Spinal cord (tissue), 10 donors: ENCODE measurements at places on chromosomes 3 and 15.

DNA sequence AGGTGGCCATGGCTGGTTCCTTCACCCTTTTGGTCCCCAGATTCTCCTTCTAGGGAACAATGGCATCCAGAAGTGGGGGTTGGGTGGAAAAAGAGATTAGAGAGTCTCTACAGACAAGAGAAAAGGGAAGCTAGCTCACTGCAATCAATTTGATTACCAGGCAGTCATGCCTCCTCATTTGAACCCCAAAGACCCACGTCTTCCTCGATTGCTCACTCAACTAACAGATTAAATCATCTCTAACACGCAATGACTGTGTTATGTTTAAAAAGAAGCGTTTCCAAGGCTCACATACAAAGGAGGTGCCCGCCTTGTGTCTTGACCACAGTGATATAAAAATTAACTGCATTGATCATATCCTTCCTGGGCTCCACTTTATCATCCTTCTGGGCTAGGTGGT lies 57.6 kb downstream of the BHLHE40 start:
- no peak for DNase-seq

DNA sequence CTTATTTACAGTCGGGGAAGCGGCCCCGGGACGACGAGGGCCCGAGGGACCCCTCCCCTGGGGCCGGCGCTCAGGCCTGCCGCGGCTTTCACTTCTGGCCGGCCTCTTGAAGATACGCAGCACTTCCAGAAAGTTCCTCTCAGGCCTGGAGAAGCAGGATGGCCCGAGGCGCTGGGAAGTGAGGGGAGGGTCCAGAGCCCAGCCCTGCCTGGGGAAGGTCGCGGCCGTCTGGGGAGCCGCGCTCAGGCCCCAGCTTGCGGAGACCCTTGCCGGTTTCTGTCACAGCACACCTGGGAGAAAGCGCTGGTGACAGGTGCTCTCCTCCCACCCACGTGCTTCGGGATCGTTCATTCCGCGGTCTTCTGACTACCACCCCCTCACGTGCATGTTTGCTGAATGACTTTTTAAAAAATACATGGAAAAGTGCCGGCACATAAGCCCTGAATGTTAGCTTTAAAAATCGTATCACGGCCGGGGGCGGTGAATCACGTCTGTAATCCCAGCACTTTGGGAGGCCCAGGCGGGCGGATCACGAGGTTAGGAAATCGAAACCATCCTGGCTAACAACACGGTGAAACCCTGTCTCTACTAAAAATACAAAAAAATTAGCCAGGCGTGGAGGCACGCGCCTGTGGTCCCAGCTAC lies 727 bp upstream of the TM2D3 start:
- DNase-seq: no peak

- no peak for DNase-seq
Observed at GRCh38 chr3:15443826-15444524, 16.6 kb downstream of the EAF1 start.

- peak; percentile 49 for DNase-seq
Observed at GRCh38 chr3:171860830-171861535, 17.8 kb downstream of the TMEM212 start.

DNA sequence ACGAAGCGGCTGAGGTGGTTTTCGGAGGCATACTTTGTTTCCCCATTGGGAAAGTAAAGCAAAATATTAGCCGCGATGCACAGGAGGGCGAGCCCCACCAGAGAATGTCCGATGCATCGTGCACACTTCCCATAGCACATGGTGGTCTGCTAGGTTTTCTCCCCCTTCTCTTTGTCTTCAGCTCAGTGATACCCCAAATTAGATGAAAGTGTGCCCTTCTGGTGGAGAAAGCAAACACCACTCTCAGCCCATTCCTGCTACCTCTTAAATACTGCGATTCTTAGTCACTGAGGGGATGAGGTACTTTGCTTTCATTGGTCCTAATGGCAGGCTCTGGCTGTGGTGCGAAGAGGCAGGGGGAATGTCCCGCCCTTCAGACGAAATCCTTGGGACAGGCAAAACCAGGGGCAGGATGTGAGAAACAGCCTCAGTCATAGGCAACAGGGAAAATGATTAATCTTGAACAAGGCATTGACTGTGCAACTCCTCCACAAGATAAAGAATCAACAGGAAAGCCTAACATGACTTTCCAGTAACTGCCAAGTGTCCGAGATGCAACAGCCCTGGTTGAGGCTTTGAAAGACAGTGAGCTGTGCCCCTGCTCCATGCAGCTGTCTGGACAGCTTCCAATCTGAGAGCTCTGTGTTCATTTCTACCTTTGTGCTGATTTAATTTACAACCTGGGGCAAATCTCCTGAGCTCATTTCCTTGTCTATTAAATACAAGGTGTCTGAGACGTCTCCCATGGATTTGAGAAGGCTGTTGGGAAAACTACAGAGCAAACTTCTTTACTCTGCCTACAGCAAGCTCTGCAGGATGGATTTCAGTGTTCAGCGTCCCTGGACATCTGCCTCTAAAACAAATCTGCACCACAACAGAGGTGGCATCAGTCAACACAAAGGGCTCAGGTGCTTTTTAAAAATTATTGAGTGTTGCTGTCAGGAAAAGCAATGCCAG lies at the start of gene TM4SF1:
TM4SF1 (minus strand) TSS at position 242 of the 957 bp plus-strand sequence; CDS start at position 140, 102 bp downstream.
- no peak for DNase-seq

DNA sequence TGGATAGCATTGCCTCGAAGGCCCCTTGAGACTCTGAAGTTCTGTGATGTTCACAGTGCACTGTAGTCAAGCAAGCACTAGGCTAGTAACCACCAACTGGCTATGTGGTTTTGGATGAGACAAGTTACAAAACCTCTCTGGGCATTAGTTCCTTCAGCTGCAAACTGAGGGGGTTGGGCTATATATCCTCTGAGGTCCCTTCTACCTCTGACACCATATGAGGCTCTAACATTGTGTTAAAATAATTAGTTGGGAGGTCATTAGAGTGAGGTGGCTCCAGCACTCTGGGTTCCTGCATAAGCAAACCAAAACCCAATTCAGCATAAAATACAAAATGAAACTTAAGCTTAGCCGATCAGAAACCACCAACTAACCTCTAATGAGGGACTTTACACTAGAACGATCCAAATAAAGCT lies 209.5 kb upstream of the LRRN1 start:
- DNase-seq: no peak

DNA sequence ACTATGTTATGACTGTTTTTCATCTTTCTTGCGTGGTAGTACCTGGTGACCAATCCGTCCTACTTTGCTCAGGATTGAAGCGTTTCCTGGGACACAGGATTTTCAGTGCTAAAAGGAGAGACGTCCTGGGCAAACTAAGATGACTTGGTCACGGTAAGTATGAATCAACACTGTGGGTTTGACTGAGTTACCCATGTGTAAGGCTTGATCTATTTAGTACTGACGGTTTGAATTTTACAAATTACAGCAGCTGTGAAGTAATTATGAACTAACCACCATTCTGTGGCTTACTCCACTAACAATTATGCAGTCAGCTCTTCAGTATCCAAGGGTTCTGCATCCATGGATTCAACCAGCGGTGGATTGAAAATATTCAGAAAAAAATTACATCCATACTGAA lies 172.9 kb upstream of the FEZF2 start:
- DNase-seq: no peak

DNA sequence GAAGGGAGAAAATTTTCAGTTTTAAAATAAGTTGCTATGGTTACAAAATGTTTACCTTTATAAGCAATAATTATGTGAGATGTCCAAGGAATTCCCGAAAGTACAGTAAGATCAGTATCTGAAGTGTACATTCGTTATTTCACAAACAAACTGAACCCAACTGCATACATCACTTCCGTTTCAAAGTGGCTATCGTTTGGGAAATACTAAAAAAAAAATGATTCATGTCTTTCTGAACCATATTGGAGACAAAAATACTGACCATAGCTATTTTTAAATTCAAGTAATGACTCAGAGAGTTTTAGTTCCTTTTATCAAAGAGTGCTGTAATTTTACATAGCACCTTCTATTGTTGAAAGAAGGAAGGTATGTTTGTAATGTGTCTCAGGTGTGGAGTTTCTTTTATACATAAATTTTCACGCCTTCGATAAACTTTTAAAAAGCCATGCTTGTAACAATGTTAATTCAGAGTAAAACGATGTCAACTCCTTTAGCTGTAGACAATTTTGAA lies 8.0 kb upstream of the ANKRD28 start:
- DNase-seq: no peak

GRCh38 chr3:178244733-178245709 lies 291.2 kb upstream of the KCNMB2 start:
- DNase-seq: peak; percentile 29

GRCh38 chr3:70057426-70057825 lies 57.9 kb downstream of the SAMMSON start:
- DNase-seq: no peak

GRCh38 chr15:82810061-82810889 lies 847 bp downstream of the WHAMM start:
- no peak for DNase-seq

DNA sequence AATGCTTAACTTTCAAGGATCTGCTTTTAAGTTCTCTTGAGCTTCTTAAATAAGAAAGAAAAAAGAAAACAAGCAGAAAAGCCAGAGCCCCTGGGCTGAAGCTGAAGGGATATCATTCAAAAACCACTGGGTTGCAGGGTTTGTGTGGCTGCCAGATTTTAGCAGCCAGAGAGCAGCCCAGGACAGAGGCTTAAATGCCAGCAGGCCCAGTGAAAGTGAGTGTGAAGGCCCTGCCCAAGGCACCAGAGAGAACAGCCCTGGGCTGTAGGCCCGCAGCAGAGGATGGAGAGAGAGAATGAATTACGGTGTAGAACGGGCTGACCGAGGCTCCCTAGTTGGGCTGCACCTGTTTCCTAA lies 106.3 kb upstream of the BOC start:
- DNase-seq: peak; percentile 76

DNA sequence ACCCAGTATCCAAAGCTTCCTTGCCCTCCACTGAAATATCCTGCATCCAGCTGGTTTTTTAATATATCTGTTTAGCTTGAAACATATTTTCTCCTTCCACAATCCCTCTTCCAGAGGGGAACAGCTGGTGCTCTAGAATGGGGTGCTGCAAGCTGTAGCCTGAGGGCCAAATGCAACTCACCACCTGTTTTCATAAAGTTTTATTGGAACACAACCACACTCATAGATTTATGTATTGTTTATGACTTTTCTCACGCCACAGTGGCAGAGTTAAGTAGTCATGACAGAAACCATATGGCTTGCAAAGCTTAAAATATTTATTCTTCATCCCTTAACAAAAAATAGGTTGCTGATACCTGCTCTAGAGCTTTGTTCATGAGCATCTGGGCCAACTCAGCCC lies 298.7 kb downstream of the CLSTN2 start:
- no peak for DNase-seq

DNA sequence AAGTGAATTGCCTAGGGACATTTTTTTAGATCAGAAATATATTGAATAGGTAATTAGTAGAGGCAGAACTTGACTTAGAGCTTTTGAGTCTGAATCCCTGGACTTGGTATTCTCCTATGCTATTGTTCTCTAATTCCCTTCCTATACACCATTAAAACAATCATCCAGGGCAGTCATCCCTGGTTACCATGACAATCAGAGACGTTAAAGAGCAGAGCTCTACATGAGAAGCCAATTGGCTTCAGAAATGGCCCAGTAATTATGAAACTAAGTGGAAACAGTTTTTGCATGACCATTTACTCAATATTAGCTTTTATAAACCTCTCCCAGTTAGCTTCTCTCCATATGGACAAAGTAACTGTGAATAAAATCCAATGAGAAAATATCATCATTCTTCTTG lies 182.1 kb upstream of the TP63 start:
- DNase-seq: no peak

DNA sequence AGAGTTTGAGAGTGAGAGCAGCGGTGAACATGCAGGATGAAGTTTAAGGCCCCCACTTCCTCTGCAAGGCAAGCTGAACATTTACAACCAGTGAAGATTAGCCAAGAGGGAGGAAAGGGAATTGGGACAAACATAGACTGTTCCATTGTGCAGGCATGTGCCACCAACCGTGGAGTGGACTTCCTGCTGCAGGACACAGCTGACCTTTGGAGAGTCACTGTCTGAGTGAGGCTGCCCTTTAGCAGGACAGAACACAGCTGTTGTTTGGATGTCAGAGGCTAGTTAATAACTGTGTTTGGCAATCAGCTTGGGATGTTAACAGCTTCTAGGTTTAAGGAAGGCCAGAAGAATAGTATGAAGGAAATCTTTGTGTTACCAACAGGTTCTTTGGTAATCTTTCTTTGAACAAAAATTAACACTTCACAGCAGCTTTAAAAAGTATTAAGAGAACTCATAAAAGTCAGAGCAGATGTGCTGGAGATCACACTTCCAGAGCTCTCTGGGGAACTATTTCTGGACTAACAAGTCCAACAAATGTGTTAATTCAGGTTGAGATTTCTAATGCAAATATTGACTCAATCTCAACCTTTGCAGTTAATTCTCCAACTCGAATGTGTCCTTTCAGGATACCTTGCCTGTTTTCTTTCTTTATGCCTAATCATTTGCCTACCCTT lies 31.4 kb downstream of the CTDSPL start:
- DNase-seq: no peak

DNA sequence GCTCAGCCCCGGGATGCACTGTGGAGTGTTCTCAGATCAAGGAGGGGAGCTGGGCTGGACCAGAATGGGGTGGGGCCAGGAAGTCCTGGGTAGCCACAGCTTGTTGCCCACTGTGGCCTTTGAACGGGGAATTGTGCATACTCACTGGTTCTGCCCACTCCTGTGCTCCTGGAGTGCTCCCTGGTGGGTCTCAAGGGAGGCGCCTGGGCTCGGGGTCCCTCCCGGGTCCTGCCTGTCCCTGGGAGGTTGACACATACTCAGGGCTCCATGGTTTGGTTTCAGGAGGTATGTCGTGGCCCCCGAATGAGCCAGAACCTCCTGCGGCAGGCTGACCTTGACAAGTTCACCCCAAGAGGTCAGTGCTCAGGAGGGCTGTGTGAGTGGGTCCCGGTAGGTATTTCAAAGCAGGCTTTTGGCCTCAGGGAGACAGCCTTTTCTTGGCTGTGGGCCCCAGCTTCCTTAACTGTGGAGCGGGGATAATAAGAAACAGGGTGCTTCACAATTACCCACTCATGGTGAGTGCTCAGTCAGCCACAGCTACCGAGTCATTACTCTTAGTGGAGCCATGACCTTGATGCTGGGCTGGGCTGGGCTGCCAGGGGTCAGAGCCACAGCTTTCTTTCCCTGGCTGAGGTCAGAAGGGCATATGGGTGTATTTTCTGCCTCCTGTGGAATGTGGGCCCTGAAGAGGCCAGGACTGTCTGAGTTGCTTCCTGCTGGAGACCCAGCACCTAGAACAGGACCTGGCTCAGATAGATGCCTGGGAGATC lies 7.6 kb downstream of the DNAH1 start:
- DNase-seq: no peak

DNA sequence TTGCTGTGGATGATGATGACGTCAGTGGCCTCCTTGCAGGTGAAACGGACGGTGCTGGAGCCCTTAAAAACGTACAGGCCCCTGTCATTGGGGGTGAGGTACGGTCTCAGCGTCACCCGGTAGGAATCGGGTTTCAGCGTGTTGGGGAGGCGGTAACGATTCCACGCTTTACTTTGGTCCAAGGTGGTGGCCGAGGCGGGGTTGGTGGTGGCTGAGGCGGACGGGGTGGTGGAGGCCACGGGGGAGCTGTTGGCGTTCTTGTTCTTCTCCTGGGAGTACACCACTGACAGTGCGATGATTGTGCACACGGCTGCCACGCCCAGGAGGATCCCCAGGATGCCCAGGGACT lies 8.5 kb downstream of the ANPEP start:
- no peak for DNase-seq
